ENCODE measurements at places on chromosomes 5 and 9.
A peak's percentile ranks its signal among the peaks of the same experiment; 100 is the strongest.

GRCh38 chr5:179378441-179379271, 33.4 kb upstream of the ADAMTS2 start:
- DNase-seq, result peak; percentile 16

DNA sequence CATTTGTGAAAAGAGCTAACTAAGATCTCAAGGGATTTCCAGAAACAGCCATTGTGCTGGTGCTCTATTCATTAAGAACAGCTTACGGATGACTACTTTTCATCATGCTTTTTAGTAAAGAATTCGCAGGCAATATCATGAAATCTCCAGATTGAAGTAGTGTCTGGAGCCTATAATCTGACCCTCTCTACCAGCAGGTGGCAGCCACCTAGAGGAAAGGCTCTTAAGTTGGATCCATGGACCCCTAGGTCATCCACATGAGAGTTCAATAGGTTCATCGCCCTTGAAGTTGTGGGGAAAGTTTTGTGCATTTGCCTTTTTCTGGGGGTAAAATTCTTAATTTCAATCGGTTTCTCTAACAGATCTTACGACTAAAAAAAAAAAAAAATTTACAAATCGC, 82.3 kb downstream of the SLC1A3 start:
- no peak for DNase-seq

DNA sequence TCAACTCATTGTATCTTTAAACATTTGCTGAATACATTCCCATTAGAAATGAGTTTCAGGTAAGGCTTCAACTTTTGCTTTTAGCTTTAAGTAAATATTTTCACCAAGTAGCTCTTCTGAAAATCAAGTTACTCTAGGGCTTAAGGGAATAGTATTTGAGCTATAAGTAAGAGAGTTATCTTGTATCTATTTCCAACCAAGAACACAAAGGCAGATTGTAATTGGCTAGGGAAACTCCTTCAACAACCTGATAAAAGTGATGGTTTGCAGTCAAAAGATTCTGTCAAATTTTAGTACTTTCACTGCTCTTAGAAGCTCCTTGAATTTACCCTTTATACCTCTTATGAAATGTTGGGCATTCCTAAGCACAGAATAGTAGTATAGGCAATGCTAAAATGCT, 13.0 kb downstream of the ELL2 start:
- no peak for DNase-seq

DNA sequence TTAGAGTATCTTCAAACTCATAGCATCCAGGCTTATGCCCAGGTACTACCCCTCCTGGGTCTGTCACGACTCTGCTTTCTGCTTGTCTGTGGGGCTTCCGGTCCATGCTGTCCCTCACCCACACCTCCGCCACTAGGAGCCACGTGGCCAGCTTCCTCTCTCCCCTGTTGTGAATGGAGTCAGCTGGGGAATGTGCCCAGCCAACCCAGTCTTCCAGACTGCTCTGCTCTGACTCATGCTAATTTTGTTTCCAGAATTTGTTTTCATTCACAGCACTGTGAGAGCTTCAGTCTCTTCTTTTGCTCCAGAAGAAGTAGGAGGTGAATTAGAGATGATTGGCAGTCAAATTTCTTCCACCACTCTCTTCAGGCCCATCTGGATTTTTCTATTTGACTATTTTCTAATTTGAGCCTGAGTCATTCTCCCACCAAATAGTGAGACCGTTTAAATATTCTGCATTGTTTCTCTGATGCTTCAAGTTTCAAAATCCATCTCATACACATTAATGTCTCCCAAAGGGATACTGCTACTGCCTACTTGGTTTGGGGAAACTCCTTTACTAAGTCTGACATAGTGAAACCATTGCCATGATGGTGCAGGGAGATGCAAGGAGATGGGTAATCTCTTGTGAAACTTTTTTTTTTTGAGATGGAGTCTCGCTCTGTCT, 424.1 kb upstream of the KIF2A start:
- DNase-seq, result no peak

DNA sequence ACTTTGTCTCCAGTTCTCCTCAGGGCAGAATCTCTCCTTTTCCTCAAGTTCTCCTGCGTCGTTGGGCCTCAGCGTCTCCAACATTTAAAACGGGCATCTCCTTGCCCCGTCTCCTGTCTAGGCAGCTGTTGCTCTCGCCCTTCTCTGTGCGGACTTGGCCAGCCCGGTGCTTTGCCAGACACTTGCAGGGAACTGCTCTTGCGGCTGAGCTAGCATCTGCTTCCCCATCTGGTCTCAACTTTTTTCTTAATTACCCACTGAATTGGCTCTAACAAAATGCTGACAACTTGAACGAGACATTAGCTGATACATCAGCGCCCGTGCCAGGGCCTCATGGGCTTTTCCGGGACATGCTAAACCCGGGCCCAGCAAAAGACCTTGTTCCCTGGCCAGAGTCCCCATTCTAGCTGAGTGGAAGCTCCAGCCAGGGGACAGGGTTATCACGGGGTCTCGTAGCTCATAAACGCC, 25.1 kb downstream of the ZNF618 start:
- no peak for DNase-seq

DNA sequence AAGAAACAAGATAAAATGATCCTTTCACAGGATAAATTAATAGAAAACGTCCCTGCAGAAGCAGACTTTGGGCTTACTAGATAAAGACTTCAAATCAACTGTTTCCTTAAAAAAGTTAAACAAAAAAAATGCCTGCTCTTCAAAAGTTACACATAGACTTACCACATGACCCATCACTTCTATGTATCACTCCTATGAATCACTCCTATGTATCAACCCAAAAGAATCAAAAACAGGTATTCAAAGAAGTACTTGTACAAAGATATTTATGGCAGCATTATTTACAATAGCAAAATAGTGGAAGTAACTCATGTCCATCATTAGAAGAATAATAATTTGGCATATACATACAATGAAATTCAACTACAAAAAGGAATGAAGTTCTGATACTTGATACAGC, 56.3 kb upstream of the PRDM9 start:
- no peak for DNase-seq

DNA sequence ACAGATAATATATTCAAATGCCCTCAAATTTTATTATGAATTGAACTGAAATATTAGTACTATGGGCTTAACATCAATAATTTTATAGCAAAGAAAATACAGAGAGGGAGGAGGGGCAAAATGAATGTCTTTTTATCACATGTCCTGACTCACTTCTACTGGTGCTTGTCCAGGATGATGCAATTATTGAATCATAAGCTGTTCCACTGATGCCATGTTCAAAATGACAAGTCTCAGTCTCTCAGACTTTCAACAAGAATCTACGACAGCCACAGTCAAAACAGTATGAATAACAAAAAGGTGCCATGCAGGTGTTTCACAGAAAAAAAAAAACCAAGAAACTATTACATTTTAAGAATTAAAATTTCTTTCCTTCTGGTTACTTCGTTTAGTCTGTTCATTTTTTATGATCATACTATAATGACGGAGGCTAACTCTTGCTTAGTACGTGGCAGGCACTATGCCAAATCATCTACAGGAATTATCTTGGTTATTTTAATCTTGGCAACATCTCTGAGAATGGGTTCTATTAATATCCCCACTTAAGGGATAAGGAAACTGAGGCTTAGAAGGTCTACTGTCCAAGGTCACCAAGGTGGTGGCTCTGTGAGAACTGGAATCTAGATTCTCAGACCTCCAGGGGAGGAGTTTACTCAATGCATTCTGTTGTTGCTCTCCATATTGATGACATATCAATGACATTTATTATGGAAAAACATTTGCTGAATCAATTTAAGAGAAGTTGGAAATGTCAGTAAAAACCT, 61.5 kb downstream of the NR3C1 start:
- DNase-seq, result no peak

DNA sequence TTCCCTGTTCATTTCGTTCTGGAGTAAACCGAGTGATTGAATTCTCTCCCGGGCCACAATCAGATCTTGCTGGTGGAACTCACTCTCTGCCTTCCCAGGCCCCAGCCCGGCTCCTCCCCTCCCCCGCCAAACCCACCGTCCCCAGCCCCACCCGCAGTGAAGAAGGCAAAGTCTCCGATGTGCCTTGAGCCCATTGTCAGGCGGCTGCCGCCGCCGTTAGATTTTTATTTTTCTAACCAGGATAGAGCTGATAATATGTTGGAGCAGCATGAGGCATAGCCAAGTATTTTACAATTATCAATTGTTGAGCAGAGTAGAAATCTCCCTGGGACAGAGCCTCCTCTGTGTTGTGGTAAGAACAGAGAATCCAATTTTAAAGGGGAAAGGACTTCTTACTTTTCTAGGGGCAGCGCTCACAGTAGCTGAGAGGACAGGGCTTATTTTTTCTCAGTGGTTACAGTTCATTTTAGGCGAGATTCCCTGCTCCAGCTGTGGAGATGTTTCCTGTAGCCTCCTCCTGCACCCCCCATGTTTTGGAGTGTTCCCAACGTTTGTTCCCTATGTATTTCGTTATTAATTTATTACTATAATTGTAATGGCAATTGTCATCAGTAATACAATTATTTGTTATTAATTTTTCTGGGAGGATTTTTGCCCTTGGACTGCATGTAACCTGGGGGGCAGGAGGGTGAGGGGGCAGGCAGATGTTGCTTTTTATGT, 1.3 kb downstream of the PSAT1 start:
- no peak for DNase-seq

DNA sequence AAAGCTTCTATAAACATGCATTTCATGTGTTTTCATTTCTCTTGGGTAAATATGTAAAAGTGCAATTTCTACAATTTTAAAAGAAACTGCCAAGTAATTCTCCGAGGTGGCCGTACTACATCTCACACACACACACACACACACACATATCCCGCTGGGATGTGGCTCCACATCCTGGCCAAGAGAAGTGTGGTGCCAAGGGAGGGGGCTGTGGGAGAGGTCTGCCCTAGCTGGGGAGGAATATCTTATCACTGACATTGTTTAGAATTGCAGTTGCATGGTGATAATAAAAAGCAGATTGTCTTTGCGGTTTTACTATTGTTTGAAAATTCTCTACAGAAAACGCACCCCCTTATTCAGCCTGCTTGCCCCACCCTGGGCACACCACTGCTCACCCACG, 558.4 kb downstream of the BNC2 start:
- no peak for DNase-seq

DNA sequence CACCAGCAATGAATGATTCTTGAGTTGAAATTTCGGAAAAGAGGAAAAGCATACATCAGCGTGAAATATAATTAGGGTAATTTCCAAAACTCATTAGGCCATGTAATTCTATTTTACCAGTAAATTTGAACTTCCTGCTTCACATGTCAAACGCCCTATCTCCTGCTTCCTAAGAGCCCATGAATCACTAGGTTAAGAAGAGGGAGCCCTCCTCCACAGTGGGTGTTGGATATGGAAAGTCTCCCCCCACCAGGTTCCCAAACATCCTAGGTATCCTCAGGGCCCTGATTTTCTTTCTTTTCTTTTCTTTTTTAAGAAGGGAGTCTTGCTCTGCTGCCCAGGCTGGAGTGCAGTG, 115.2 kb downstream of the SUSD1 start:
- DNase-seq, result no peak

DNA sequence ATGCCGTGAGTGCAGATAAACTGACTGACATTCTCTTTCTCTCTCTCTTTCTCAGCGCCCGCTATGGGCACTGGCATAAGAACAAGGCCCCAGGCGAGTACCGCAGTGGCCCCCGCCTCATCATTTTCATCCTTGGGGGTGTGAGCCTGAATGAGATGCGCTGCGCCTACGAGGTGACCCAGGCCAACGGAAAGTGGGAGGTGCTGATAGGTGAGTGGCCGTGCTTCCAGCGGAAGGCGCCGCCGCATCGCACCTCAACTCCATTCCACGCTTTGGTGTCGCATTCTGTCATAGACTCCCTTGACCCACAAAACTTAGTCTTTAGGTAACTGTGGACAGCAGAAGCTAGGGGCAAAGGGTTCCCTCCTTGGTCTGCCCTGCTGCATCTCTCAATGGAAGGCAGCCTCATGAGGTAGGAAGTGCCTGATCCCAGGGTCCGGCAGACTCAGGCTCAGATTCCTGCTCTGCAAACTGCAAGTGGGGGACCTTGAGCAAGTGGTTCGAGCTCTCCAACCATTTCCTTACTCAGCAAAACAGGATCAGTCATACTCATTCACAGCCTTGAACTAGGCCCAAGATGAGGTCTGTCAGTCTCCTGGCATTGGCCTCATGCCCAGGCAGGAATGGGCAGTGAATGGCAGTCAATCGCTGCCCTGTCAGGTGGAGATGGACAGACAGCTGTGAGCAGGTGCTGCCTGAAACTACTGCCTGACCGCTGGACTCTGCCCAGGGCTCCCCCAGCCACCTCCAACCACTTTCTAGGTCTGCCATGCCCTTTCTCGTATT, 24.2 kb upstream of the CFAP157 start:
- no peak for DNase-seq

- peak; percentile 56 for DNase-seq
Observed at GRCh38 chr5:140345919-140346347, 470 bp downstream of the HBEGF start.

DNA sequence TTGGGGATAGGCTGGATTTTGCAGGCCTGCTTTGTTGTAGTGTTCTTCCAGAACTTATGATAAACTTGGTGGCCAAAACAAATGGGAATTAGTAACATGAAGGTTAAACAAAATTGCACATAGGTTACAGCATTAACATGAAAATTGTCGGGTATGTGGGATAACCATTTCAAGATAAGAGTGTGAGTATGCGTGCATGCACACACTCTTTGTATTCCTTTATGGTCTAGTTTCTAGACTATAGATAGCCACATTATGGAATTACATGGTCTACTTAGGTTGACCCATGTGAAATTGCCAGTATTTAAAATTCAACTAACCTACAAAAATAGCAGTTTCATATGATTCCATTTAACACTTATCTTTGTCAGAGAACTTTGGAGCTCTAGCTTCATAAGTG, 1.4 kb downstream of the HMGCR start:
- DNase-seq, result no peak

DNA sequence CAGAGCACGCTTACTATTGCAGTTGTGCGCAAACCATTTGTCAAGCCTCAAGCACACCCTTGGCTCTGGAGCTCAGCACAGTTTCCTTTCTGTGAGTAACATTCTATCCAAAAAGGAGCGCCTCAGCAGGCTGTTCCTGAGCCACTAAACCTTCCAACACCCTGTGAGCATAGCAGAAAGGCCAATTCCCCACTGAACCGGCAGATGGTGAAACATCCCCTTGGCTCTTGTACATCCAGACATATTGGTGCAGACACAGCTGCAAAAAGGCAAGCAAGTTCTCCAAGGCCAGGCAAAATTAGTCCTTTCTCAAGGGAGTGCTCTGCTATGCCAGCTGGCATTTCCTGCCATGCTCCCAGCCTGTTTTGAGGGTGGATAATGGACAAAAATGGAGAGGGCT, 44.1 kb upstream of the CEMIP2 start:
- DNase-seq, result no peak

DNA sequence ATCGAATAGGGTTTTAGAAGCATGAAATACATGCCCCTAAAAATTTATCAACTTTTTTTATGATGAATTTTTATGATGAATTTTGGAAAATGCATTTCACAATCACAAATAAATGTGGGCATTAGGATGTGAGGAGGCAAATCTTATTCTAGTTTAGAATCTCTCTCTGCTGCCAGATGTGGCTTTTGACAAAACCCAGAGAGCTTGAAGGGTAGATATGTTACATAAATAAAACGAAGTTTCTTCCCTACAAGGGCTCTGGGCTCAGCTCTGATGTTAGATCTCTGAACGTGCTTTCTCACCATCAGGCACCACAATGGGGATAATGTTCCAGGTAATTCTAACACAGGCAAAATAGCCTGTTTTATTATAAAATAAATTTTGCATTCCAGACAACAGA, 102.3 kb upstream of the ADAMTSL1 start:
- no peak for DNase-seq

All from GM13976 (cell line).